ENCODE measurements at places on chromosomes 5 and 9.

DNA sequence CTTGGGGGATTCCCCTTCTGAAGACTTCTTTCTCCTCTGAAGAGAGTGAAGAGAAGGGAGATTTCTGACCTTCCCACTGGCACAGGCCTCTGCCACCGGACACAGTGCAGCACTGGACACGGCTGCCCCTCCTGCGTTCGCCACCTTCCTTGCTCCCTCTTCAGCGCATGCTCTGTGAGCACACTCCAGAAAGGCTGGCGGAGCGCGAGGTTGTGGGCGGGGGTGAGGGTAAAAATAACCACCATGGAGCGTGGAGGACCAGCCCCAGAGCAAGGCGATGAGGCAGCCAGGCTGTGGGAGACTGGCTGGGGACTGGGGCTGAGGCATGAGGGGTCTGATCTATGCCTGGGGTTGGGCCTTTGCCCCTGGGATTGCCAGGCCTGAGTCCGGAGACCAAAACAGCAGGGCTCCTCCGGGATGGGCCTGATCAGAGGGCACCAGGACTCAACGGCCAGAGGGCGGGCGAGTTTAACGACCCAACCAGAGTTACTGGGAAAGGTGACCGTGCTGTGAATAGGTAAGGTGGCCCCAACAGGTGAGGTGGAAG is 97.2 kb downstream of the ROR2 start:
- DNase-seq, result no peak

- DNase-seq, result no peak
Measured at GRCh38 chr5:135569755-135570452, 8.9 kb downstream of the CXCL14 start.

DNA sequence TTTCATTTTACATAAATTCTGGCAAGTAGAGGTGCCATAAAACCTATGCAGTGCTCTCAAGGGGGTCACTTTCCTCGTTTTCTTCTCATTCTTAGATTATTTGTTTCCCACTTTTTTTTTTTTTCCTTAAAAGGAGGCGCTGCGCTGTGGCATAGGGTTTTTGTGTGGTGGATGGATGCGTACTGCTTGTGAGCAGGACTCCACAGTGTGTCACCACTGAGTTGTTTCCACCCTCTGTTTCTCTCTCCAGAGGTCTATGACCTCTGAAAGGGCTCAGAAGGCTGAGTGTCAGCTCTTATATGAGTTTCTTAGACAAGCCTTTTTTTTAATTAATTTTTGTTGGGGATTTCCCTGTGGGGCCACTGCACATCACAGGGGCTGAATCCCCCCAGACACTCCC is 13.6 kb upstream of the CLTB start:
- no peak for DNase-seq

GRCh38 chr9:19994296-19994695 is 205.5 kb upstream of the SLC24A2 start:
- DNase-seq, result no peak

DNA sequence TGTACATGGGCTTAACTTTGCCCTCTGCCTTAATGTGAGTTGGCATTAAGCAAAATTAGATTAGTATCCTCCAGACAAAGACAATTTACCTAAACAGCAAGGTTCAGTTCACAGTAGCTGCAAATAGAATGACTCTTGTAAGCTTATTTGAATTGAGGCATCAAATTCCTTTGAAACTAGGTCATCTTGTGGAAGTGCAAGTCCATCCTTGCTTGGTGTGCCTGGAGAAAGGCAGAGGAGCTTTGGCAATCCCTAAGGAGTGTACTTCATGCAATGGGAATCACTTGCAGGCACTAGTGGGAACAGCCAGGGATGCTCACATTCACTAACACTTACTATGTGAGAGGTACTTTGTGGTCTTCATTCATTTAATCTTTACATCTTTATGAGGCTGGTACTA is 118.3 kb downstream of the DRD1 start:
- DNase-seq, result no peak

DNA sequence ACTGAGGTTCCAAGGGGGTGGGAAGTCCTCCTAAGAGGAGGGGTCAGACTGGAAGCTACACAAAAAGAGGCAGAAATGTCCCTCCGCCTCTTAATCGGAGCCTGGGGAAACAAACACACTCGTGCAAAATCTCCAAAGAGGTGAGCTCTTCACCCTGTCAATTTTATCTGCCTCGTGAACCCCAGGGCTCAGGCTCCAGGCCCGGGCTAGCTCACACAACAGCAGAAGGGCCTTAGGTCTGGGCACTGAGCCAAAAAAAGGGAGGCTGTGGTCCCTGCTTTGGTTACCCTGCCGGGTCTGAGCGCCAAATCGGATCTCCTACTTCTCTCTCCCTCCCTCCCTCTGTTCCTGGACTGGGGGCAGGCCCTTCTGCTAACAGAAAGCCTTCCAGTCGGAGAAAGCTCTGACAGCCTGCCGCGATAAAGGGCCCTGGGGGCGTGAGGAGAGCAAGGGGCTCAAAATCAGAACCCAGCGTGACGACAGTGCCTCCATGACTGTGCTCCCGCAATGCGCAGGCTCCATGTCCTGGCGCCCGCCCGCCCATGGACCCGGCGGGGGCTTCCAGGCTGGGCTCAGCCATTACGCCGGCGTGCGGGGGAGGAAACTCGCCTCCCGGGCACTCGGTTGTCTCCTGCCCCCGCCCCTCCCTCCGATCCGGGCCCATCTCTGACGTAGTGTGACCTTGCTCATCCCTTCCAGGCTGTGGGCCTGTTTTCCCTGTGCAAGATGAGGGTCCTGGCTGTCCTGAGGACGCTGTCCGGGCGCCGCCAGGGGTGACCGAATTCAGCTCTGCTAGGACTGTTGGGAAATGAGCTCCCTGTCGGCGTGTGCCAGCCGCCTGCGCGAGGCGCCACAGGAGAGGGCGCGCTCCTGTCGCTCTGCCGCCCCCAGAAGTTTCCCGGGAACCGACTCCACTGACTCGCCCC is 865 bp upstream of the SLC22A4 start:
- DNase-seq, result peak; percentile 42

DNA sequence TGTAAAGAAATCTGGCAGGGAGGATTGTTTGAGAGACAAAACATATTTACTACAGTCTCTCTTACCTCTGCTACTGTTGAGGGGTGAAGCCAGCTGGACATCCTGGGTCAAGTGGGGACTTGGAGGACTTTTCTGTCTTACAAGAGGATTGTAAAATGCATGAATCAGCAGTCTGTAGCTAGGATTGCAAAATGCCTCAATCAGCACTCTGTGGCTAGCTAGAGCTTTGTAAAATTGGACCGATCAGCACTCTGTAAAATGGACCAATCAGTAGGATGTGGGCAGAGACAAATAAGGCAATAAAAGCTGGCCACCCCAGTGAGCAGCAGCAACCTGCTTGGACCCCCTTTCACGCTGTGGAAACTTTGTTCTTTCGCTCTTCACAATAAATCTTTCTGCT is 995.8 kb upstream of the CDH6 start:
- DNase-seq, result no peak

DNA sequence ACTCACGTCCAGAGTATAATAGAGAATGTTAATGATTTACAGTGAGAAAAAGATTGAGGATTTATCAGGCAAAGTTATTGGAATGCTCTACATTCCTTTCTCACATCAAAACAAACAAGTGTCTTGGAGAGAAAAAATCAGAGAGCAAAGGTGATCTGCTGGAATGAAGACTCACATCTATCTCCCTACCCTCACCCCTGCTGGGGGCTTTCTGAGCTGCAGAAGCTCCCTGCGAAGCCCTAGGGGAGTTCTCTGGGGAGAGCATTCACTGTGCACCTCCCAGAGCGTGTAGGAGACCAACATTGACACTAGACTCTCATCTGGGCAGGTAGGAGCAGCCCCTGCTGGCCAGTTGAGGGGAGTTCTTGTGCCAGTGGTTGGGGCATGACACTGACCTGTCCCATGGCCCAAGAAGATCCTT is 76.6 kb upstream of the ADAMTS16 start:
- no peak for DNase-seq

DNA sequence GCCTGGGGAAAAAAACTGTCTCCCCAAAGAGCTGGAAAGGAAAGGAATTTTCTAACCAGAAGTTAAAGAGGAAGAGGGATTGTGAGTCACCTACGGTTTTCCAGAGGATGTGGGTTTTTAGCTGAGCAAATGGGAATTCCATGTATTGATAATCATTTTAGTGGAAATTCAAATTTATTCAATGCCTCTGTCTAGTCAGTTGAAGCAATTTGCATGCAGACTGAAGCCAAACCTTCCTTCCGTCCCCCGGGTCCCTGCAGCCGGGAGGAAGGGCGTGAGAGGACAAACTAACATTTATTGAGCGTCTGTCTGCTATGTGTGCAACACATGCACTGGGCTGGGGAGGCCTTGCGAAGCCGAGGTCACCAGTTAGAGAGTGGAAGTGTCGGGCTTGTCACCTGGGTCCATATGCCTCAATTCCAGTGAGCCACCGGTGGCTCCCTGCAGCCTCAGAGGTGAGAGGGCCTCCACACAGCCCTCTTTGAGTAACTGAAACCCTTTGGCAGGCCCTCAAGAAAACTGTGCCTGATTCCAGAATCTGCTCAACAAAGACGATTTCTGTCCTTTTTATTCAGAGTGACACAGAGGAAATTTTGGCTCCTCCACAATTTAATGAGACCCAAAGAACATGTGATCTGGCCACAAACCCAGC is 70.3 kb downstream of the COL27A1 start:
- DNase-seq, result no peak

- DNase-seq, result no peak
Measured at GRCh38 chr9:37639841-37640240, 10.9 kb upstream of the FRMPD1 start.

DNA sequence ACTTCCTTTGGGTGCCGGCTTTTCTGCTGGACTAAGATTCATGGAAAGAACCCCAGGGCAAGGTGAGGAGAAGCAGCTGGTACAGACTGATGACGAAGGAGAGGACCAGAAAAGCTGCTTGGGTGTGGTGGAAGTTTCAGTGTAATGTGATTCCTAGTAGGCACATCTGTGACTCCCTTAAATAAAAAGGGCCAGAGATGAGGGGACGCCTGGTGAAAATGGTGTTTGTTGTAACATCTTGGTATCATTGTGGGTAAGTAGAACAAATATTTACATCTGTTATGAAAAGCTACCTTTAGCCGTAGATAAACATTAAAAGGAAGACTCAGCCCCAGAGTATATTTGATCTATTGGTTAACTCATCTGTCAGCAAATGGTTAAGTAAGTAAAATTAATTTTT is 33.8 kb downstream of the OTULINL start:
- no peak for DNase-seq

Data from CD4-positive, alpha-beta T cell treated with Interleukin-2 at 100 ng/mL for 4 hours (primary cell).